ENCODE measurements at places on chromosomes 16 and 17.

DNA sequence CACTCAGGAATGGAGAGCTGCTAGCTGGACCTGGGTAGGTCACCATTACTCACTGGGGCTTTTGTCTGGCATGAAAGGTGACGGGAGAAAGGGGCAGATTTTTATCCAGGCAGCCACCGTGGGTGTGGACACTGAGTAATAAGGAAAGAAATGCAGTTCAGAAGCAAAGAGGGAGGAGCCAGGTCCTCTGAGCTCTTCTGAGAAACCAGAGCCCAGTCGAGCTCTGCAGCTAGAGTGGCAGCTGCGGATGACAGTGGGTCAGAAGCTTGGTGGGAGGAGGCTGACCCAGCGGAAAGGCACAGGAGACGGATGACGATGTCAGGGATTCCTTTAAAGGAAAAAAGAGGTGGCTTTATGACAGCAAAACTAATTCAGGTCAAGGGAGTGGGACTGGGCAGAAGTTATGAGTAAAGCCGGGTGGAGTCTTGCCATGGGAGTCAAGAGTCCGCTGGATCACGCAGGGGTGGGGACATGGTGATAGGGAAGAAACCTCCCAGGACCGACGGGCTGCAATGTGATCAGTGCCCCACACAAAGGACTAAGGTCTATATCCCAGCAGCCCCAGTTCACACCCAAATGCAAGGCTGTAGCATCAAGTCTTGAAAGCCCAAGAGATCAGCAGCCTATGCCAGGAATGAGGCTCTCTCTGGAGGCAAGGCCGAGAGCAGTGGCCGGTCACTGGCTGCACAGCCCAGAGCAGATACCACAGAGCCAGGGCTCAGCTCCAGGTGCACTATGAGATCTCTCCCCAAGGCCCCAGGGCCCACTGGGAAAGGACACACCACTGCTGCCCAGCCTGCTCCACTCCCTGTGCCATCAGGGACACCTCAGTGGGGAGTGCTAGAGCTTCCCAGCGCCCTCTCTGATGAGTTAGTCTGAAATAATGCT, 6.3 kb upstream of the MNT start:
- no peak for DNase-seq

DNA sequence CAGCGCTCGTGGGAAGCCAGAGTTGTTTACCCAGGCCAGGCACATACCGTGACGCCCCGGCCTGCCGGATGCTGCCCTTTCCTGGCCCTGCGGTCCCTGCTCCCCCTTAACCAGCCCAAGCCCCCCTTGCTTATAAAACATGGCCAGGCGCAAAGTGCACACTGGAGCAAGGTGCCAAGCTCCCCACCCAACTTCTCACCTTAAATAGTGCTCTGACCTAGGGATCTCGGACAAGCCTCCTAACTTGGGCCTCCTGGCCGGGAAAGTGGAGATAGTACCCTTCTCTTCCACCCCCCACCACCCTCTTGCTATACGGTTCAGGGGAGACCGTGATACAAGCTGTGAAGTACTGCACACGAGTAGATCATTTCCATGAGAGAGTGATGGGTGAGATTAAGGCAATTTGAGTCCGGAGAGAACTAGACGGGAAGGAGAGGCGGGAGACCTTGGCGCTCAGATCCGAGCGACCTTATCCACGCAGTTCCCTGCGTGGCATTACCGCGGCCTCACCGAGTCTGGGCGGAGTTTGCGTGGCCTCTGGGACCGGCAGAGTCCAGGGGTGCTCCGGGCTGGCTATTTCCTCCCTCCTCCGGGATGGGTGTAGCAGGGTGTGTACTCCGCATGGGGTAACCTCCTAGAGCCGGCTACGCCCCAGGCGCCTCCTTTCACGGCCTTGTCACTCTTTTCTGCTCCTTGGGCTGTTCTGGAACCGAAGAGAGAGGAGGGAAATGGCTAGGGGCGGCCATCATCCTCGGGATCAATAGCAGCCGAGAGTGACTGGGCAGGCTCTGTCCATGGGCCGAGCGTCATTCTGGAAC, 4.4 kb upstream of the LHX1 start:
- no peak for DNase-seq

DNA sequence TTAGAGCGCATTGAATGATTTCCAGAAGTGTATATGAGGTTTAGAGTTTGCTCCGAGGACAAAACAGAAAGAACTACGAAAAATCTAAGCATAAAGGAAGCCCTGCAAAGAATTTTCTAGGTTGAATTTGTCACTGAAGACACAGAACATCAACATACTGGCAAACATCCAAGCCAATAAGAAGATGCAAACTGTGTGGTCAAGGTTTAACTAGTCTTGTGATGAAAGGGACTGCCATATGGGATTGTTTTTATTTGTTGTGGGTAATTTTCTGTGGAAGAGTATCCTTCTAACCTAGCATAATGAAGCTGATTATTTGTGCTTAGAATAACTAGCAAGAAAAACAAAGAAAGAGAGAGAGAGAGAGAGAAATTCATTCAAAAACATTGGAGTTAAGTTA, 492.0 kb upstream of the ERCC4 start:
- no peak for DNase-seq

GRCh38 chr16:24969071-24969470, 46.1 kb downstream of the ARHGAP17 start:
- no peak for DNase-seq

DNA sequence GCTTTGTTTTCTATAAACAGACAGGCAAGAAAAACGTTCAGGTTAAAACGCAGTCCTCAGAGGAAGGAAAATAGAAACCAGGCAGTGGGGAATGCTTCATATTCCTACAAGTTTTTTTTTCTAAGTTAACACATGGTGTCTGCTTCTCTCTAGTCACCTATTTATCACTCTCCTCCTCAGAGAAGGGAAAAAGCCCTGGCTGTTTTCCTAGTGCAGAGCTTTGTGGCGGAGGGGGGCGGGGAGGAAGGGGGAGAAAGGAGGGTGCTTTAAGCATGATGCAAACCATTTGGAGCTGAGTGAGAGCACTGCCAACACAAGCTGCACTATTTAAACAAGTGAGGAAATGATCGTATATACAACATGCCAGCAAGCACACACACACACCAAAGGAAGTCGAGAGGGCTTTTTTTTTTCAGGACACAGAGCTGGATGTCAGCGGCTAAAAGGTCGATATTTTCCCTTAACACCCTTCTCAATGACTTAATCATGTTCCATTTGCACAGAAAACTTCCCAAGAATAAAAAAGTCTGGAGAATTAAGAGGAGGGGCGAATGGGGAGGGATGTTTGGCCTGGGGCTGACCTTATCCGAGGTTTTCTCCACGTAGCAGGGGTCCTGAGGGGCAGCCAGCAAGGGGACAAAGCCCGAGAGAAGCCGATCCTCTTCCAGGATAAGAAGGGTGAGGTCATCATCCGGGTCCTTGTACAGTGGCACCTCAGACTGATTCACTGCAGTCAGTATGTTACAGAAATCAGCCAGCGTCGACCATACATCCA, 117.4 kb downstream of the HIC1 start:
- no peak for DNase-seq

- no peak for DNase-seq
These were observed 420.1 kb downstream of the HS3ST4 start for GRCh38 chr16:26111900-26112299.

DNA sequence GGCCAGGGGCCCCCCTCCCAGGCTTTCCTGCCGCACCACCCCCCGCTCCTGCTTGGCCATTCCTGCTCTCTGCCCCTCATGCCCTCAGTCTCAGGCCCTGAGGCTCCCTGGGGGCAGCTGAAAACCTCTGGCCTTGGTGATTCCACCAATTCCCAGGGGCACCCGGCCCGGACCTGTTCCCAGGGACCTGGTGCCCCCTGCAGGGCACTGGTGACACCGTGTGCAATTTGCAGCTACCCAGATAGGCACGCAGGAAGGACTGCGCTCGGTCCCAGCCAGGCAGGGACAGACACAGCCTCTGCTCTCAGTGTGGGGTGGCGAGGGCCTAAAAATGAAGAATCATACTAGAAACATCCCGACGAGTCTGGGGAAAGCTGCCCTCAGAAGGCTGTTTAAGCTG, 13.4 kb downstream of the WFDC1 start:
- DNase-seq = peak; percentile 42

DNA sequence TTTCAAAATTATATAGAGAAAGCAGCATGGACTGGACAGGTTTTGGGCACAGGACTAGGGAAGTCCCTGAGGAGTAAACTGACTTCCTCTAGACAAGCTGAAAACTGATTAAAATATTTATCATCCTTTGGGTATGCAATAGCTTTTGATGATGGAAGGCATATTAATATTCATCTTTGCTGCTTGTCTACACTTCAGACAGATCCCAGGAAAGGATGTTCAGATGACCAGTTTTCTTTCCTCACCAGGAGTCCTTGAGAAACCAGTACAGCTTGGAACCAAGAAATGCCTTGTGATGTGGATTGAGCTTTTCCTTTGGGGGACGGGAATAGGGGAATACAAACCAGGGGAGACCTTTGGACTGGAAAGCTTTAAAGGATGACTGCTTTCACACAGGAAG, 195.5 kb downstream of the FTO start:
- DNase-seq = no peak

DNA sequence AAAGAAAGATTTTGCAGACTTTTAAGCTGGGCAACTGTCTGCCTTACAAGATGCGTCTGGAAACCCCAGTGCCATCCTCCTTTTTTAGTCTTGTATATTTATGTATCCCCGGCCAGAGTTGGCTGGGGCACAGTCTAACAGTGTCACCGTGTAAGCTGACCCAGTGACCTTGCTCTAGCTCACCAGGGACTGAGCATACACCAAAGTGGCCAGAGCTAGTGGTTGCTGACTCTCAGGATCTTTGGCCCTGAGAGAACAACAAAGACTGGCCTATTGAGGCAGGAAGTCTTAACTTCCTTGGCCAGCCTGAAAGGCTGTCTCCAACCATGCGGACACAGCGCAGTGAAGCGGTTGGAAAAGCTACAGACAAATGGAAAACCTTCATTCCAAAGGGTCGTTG, 745.2 kb downstream of the WWOX start:
- DNase-seq = no peak

- no peak for DNase-seq
These were observed 22.3 kb upstream of the SMPD3 start for GRCh38 chr16:68470461-68471150.

GRCh38 chr17:31550389-31551056, 159.0 kb downstream of the RAB11FIP4 start:
- DNase-seq = peak; percentile 38

GRCh38 chr17:80361495-80362220, 53.3 kb upstream of the ENDOV start:
- no peak for DNase-seq

DNA sequence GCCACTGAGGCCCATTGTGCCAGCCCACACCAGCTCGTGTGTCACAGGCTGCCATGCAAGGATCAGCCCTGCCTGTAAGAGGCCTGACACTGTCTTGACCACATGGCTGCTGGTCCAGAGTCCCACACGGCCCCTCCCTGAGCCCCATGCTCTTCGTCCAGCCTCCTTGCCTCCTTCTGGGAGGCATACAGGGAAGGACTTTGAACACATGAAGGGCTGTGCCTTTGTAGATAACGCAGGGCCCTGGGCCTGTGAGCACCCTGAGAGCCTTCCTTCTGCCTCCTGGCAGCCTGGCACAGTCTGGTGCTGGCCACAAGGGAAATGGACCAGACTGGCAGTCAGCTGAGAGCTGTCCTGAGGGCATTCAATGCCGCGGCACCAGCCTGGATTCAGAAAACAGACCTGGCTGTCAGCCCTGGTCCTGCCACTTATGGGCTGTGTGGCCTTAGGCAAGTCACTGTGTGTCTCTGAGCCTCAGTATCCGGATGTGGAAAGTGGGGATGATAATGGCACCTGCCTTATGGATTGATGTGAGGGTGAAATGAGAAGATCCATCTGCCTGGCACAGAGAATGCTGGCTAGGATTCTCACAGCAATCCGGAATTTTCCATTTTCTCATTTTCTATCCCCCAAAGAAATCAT, 19.2 kb upstream of the SPNS2 start:
- no peak for DNase-seq

GRCh38 chr17:16622540-16623277, 30.9 kb downstream of the ZNF624 start:
- DNase-seq = no peak

DNA sequence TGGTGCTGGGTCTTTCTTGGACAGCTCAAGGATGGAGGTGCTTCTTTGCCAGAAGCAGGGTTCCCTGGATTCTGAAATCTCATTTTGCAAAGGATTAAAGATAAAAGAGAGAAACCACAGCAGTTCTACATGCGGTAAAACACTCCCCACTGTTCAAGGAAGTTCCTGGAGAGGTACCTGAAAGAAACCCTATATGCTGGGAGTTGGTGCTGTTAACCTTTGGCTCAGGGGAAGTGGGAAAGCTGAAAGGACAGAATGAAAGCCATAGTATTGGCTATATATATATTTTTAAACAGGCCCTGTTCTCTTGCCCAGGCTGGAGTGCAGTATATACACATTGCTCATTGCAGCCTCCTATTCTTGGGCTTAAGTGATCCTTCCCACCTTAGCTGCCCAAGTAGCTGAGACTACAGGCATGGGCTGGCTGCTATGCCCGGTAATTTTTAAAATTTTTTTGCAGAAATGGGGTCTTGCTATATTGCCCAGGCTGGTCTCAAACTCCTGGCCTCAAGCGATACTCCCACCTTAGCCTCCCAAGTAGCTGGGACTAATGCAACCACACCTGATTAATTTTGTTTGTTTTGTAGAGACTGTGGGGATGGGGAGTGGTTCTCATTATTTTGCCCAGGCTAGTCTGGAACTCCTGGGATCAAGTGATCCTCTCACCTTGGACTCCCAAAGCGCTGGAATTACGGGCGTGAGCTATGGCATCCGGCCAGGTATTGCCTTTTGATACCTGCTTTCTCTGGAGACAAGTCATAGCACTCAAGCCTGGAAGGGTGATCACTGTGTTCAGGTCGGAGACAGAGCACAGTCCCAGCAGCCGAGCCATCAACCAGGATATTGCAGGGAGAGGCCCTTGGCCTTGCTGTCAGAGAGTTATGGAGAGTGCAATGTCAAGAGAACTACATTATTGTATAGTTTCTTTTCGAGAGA, 55.2 kb downstream of the MSI2 start:
- DNase-seq = no peak

- DNase-seq = no peak
These were observed 29.3 kb downstream of the C17orf67 start for GRCh38 chr17:56804454-56804853.

- no peak for DNase-seq
These were observed 60.5 kb downstream of the ZZEF1 start for GRCh38 chr17:4082136-4082924.

DNA sequence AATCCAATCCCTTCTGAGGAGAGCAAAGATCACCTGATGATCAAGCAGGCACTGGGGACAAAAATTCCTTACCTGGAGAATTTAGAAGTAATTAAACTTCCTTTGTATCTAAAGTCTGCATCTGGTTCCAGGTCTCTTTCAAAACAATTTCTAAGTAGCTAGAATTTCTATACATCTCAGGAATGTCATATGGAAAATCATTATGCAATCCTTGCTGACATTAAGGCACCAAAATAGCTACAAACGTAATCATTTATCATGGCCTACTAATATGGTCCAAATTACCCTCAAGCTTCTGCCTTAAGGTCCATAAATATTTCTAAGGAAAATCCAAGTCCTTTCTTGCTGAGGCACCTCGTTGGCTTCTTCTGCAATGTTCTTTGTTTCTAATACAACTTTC, 32.9 kb upstream of the YPEL2 start:
- DNase-seq = no peak
